ENCODE measurements at places on chromosomes 1 and 21. TPM values are rescaled to one million over a fixed set of nuclear protein-coding genes. Genes with fewer than 3 reads are reported as not detected.

Gene TCP10L
- total RNA-seq, result not detected

Gene RRP1
- 19.7 TPM for total RNA-seq

Gene MAP3K7CL
- 26.6 TPM for total RNA-seq

Gene PCSK9
- 0.14 TPM for total RNA-seq

Gene KMO
- not detected for total RNA-seq

Gene OVAAL
- total RNA-seq, result not detected

Gene PSMG1
- total RNA-seq, result 47.3 TPM

Gene TMEM200B
- 14.2 TPM for total RNA-seq

Gene C1orf122
- 18.9 TPM for total RNA-seq

Gene TMOD4
- not detected for total RNA-seq

Gene TSPAN2
- total RNA-seq, result not detected

Gene SLC2A5
- total RNA-seq, result 2.6 TPM

Gene TFF1
- not detected for total RNA-seq

Gene ZNF436
- total RNA-seq, result 13.5 TPM

Gene ZC3H12A
- total RNA-seq, result 50.8 TPM

Gene FCER1G
- not detected for total RNA-seq

Gene OPRD1
- total RNA-seq, result not detected

Gene SFN
- total RNA-seq, result 1.0 TPM

Gene PALMD
- total RNA-seq, result not detected

Gene NEK2
- total RNA-seq, result 36.2 TPM

Gene HHIPL2
- 0.44 TPM for total RNA-seq

Gene NR5A2
- not detected for total RNA-seq

Gene IL19
- total RNA-seq, result 1.8 TPM

Gene OR6N1
- not detected for total RNA-seq

Gene LMOD1
- total RNA-seq, result 5.4 TPM

Gene PLA2G5
- total RNA-seq, result not detected

Gene SLC9C2
- total RNA-seq, result not detected

Gene RPTN
- not detected for total RNA-seq

Gene RNF186
- total RNA-seq, result not detected

Gene GJB3
- total RNA-seq, result not detected

Gene BSND
- not detected for total RNA-seq

Gene SH2D1B
- total RNA-seq, result not detected

Gene C1orf226
- 0.29 TPM for total RNA-seq

Gene ZSWIM5
- total RNA-seq, result 0.22 TPM

Gene SELP
- 0.22 TPM for total RNA-seq

Gene DNAH14
- 15.0 TPM for total RNA-seq

Gene TRMT1L
- 15.6 TPM for total RNA-seq

Gene KRTAP19-1
- total RNA-seq, result not detected

Gene ANKRD65
- under 0.01 TPM for total RNA-seq

Gene OR2T2
- total RNA-seq, result not detected

Gene AMY2A
- not detected for total RNA-seq

Gene SYT14
- total RNA-seq, result 1.8 TPM

Gene GPR37L1
- total RNA-seq, result 0.22 TPM

Gene SPRR2B
- not detected for total RNA-seq

Gene KPRP
- not detected for total RNA-seq

Gene DENND2C
- total RNA-seq, result 1.7 TPM

Gene LPGAT1
- 23.6 TPM for total RNA-seq

Gene HEYL
- 0.57 TPM for total RNA-seq

Gene KRTAP11-1
- total RNA-seq, result not detected

Gene RGS7
- total RNA-seq, result 0.29 TPM

Gene KAZN
- 2.2 TPM for total RNA-seq

Gene OPTC
- not detected for total RNA-seq

Gene CACNA1S
- total RNA-seq, result not detected
